ENCODE measurements at places on chromosomes 4 and X.

- DNase-seq, result no peak
These were observed 7.2 kb downstream of the GSTCD start for GRCh38 chr4:105715692-105716278.

- DNase-seq, result no peak
These were observed 139.2 kb upstream of the AADAT start for GRCh38 chr4:170229006-170229405.

- no peak for DNase-seq
These were observed 54.4 kb downstream of the PGRMC1 start for GRCh38 chrX:119290476-119290875.

GRCh38 chr4:76420762-76421581 is at the start of gene CCDC158:
TSS of gene CCDC158 (minus strand) at chr4:76421141. CDS start at chr4:76403207, 17,934 bp downstream.
- DNase-seq, result no peak

DNA sequence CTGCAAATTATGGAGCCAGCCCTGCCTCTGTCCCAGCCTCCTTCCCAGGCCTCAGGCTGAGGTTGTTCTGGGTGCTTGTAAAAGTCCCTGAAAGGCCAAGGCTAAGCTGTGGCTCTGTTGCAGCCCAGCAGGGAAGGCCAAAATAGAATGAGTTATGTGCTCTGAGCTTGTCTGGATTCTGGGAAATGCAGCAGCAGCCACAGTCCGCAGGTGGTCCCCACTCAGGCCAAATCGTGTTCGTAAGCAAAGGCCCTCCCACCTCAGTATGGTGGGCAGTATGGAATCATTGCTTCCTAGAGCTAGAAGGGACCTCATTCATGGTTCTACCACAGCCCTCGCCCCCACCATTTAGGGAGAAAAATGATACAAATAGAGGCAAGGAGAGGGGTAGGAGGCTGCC is 4.7 kb upstream of the TCEAL1 start:
- DNase-seq, result no peak

DNA sequence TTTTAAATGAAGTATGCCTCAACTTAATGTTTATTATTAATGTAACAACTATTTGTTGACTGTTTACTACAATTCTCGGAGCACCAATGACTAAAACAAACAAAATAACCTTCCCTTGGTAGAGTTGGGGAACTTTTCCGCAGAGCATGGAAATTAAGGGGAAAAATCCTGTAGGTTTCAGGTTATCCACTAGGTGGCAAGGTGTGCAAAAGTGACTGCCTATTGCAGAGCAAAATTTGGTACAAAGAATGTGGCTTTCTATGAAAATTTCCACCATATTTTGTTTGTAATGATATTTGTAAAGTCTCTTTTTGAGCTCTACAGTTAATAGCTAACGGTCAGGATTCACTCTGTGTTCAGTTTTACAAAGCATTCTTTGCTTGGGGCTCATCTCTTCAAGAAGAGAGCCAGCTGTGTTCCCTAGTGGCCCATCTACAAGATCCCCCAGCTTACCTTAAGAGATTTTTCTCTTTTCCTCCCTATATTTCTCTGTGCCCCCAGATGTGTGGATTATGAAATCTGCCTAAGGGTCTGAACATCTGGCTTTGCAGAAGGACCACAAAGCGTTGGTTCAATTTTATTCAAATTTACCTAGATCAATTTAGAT is 61.1 kb downstream of the FBXO8 start:
- DNase-seq, result no peak

DNA sequence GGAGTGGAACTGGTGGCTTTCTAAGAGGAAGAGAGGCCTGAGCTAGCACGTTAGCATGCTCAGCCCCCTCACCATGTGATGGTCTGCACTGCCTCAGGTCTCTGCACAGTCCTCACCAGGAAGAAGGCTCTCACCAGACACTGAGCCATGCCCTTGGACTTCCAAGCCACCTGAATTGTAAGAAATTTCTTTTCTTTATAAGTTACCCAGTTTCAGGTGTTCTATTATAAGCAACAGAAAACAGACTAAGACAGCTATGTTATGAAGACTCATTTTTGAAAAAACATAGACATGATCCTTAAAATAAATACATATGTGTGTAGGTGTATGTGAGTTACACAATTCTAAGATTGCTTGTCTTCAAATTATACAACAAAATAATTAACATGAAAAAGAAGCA is 74.7 kb downstream of the CEP44 start:
- no peak for DNase-seq
